ENCODE measurements at places on chromosomes 4 and X. TPM values are rescaled to one million over a fixed set of nuclear protein-coding genes. Genes with fewer than 3 reads are reported as not detected.

Gene DMD
- 7.3 TPM for total RNA-seq

Gene PRDM5
- total RNA-seq: 9.3 TPM

Gene ALB
- 3.2 TPM for total RNA-seq

Gene FRG2
- not detected for total RNA-seq

Gene TMPRSS11A
- total RNA-seq: not detected

Gene S100G
- not detected for total RNA-seq

Gene PLK4
- total RNA-seq: 22.6 TPM

DNA sequence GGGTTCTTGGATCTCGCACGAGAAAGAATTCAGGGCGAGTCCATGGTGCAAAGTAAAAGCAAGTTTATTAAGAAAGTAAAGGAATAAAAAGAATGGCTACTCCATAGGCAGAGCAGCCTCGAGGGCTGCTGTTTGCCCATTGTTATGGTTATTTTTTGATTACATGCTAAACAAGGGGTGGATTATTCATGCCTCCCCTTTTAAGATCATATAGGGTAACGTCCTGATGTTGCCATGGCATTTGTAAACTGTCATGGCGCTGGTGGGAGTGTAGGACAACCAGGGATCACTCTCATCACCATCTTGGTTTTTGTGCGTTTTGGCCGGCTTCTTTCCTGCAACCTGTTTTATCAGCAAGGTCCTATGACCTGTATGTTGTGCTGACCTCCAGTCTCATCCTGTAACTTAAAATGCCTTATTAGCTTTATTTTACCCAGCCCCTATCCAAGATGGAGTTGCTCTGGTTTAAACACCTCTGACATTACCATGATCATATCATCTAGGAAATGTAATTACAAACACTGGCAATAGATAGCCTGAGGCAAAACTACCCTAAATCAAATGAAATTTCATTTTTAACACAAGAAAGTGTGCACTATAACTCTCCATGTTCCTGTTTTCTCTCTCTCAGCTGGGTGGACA lies 94.3 kb upstream of the ATXN3L start:
- no peaks in the 10 kb centered on the region for H3K4me1 ChIP-seq
- no peak for DNase-seq
- no peaks in the 10 kb centered on the region for H3K36me3 ChIP-seq

DNA sequence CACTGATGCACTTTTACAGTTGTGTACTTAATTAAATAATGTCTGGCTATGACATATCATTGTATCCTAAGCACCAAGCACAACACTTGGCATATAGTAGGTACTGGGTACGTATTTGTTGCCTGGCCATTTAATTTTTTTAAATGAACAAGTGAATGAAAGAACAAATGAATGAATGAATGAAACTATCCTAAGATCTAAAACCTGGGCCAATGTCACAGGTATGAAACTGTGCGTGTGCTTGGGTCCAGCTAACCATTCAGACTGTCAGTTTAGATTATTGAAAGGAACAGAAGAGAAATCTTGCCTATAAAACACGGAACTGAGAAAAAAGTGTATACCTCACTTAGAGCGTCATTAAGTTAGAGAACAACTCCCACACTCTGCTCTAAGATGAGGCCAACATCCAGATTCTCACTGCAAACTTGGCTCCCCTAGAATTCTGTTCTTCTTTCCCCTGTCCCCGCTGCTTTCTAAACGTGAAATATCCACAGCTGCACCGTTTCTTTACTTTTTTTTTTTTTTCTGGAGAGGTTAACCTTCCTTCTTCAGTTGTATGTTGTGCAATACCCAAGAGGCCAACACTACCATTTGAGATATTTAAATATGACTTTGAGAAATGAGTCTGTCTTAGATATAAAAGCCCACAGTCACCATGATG lies 17.3 kb upstream of the SEL1L3 start:
- H3K36me3 ChIP-seq: no peaks in the 10 kb centered on the region
- no peak overlapping the region for H3K4me3 ChIP-seq
- no peak overlapping the region for H3K27ac ChIP-seq
- no peaks in the 10 kb centered on the region for H3K27me3 ChIP-seq
- H3K4me1 ChIP-seq: no peaks in the 10 kb centered on the region

DNA sequence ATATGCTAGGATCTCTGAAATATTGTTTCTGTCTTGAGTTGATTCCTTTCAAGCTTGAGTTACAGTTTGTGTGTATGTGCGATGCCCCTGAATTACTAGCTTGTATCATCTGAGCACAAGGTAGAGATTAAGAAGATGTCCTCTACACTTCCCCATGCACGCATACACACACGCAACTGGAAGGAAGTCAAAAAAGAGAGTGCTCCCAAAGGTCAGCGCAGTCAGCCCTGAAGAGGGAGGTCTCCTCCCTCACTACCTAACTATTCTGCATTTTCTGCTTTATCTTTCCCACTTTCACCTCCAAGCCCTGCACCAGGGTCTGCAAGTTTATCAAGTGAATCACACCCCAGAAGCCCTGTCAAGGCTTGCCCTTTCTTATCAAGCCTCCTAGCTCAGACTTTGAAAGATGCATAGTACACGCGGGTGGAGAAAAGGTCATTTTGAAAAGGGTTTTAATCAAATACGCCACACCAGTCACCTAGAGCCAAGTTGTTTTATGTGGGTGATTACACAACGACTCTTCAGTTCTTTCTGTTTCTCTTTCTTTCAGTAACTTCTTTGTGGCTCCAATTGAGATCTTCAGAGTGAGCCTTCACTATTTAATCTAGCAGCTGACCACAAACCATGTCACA lies 127.7 kb downstream of the ASB9 start:
- no peaks in the 10 kb centered on the region for H3K4me1 ChIP-seq
- no peaks in the 10 kb centered on the region for H3K36me3 ChIP-seq
- no peak overlapping the region for H3K4me3 ChIP-seq
- no peak overlapping the region for H3K27ac ChIP-seq

- no peak for DNase-seq
- H3K36me3 ChIP-seq: no peaks in the 10 kb centered on the region
- H3K27ac ChIP-seq: no peak overlapping the region
- no peaks in the 10 kb centered on the region for H3K4me1 ChIP-seq
- no peaks in the 10 kb centered on the region for H3K27me3 ChIP-seq
Observed at GRCh38 chr4:37765741-37766140, 60.7 kb upstream of the PGM2 start.

DNA sequence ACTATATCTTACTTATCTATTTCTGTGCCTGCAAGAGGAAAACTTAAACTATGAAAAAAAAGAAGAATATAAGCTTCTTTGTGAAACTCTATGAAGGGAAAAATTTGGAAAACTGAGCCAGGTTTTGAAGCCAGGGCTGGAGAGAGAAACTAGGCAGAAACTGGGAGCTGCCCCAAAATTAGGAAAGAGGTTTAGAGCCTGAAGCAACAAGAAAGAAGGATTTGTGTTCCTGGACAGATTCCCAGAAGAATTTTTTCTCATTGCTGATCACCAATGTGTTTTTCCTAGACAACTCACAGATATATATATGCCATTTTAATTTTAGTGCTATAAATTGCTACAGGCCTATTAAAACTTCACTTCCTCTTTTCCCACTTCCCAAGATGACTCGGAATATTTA lies 245.0 kb upstream of the GEMIN8 start:
- DNase-seq: no peak
- H3K4me1 ChIP-seq: no peaks in the 10 kb centered on the region
- H3K27me3 ChIP-seq: no peaks in the 10 kb centered on the region
- no peak overlapping the region for H3K4me3 ChIP-seq
- H3K36me3 ChIP-seq: no peaks in the 10 kb centered on the region

- H3K36me3 ChIP-seq: no peaks in the 10 kb centered on the region
- DNase-seq: no peak
- no peak overlapping the region for H3K27ac ChIP-seq
- H3K4me1 ChIP-seq: no peaks in the 10 kb centered on the region
Observed at GRCh38 chr4:95898226-95898625, 58.3 kb downstream of the PDHA2 start.

DNA sequence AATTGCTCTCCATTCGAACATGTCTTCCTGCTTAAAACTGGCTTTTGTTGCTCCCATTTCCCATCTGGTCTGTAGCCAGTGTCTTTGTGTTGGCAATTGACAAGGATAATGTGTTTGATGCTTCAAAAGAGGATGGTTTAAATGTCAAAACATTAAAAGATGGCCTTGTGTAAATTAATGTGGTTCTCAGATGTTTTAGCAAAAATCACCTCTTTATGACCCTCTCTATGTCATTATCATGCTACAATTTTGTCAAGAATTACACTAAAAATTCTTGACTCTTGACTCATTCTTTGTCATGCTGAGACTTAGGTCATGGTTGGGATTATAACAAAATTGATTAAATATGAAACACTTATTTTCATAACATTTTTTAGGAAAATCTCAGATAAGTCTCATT lies 47.4 kb downstream of the TMEM131L start:
- no peak for DNase-seq
- peaks cover 3% of the 10 kb centered on the region for H3K4me1 ChIP-seq
- H3K36me3 ChIP-seq: no peaks in the 10 kb centered on the region
- no peaks in the 10 kb centered on the region for H3K27me3 ChIP-seq

- no peak overlapping the region for H3K27ac ChIP-seq
- H3K36me3 ChIP-seq: no peaks in the 10 kb centered on the region
- peaks cover 6% of the 10 kb centered on the region for H3K27me3 ChIP-seq
Observed at GRCh38 chrX:154459832-154460231, 1.8 kb downstream of the PLXNA3 start.

GRCh38 chr4:152534541-152535359 lies 1.1 kb downstream of the FBXW7 start:
- H3K36me3 ChIP-seq: no peaks in the 10 kb centered on the region
- DNase-seq: peak; percentile 54
- peak overlapping the region; percentile 98 for H3K27ac ChIP-seq
- peaks cover 16% of the 10 kb centered on the region for H3K4me1 ChIP-seq
- no peaks in the 10 kb centered on the region for H3K27me3 ChIP-seq
- H3K4me3 ChIP-seq: peak overlapping the region; percentile 99

DNA sequence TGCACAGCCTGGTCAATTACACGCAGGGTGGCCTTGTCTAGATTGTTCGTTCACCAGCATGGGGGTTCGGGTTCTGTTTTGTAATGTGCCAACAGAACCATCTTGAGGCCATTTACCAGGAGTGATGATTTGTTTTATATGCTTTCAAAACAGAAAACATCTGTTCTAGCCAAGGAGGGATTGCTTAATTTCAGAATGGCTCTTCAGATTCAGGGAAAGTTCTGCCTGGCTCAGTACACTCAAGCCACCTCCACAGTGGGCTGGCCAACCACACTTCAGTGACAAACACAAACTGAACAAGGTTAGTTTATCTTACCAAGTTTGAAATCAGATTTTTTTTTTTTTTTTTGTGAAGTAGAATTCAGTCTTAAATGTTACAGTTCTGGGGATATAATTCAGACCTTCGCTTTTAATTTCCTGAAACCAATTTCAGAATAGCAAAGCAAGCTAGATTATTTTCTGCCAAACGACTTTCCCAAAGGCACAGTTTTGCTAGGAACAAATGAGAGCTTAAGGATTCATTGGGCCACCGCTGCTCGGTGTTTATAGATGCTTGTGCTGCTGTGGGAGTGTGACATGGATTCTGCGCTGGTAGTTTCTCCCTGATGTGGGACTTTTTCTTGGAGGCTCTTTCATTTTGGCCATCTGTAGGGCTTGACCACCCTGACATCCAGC lies 23.4 kb downstream of the SMS start:
- no peaks in the 10 kb centered on the region for H3K4me1 ChIP-seq
- no peaks in the 10 kb centered on the region for H3K27me3 ChIP-seq
- no peaks in the 10 kb centered on the region for H3K36me3 ChIP-seq
- no peak for DNase-seq

DNA sequence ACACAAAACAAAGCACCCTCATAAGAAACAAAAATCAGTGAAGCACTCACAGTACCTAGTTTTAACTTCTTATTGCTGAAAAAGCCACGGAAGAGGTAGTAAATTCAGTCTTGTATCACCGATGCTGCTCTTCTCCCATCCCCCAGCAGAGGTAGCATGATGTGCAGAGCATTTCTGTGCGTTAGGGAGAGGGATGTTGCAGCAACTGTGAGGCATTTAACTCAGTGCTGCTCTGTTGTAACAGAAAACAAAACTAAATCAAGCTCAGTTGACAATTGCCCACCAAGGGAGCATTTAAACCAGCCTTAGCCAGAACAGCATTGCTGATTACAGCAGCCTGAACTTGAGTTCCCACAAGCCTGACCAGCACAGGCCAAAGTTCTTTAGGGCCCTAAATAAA lies 1279.7 kb upstream of the ADGRL3 start:
- no peaks in the 10 kb centered on the region for H3K36me3 ChIP-seq
- H3K27ac ChIP-seq: no peak overlapping the region
- H3K27me3 ChIP-seq: no peaks in the 10 kb centered on the region
- H3K4me3 ChIP-seq: no peak overlapping the region

DNA sequence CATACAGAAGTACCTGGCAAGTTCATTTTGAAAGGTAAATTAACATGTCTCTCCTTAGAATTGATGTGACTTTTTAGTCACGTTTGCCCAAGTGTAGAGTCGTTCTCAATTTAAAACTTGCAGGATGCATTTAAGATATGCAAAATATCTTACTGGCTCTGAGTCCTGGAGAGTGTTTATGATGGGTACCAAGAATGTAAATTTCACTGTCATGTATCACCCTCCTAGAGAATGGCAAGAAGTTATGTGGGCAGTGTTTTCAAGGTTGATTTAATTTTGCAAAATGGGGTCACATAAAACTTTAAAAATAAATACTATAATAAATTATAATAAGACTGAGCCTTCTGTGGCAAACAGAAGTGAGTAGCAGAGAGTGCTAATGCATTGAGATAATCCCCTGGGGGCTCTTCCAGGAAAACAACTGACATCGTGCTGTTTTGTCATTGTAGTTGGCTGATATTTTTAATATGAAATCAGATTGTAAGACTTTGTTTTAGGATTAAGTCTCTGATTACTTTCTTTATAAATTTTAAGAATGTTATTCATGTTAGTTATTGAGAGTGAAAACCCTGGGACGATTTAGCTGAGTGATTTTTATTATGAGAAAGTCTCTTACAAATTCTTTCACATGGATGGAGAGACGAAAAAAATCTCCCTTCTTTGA lies 103.0 kb downstream of the AFF1 start:
- H3K27ac ChIP-seq: peak overlapping the region; percentile 32
- H3K4me3 ChIP-seq: no peak overlapping the region
- no peaks in the 10 kb centered on the region for H3K36me3 ChIP-seq
- H3K4me1 ChIP-seq: peaks cover 12% of the 10 kb centered on the region
- no peak for DNase-seq

Data from colonic mucosa (tissue), 4 donors.